ENCODE measurements at places on chromosomes 7 and 10. TPM values are rescaled to one million over a fixed set of nuclear protein-coding genes. Genes with fewer than 3 reads are reported as not detected.

GRCh38 chr7:12066004-12066403 is 145.1 kb upstream of the TMEM106B start:
- no peak for DNase-seq

Gene KIAA1217
- 4.7 TPM for total RNA-seq

Gene GJD4
- total RNA-seq = not detected

Gene SLC39A12
- total RNA-seq = not detected
